Stimulated activated CD4-positive, alpha-beta T cell treated with anti-CD3 and anti-CD28 coated beads, TNF-alpha, amount 100 ng/mL, for 48 hours (primary cell): ENCODE measurements at places on chromosomes 16 and 17.

DNA sequence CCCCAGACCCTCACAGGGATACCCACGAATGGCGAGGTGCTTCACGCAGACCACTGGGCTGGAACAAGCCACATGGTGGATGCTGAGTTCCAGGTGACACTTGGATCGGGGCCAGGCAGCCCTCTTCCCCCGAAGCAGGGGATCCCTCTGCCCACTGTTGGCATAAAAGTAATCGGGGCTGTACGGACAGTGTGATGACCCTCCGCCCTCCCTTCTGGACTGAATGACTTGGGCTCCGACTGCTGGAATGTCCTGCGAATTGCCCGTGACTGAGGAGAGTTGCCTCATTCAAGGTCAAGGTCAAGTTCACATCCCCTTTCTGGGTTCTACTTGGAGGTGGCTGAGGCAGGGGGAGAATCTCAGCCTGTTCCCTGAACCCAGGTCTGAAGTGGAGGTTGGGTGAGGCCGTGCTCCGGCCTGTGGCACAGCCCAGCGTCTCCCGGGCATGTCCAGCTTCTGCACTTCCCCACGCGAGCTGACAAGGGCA is 28.5 kb upstream of the CREBBP start:
- no peak for DNase-seq

- DNase-seq, result no peak
Observed at GRCh38 chr16:85194307-85195270, 82.3 kb upstream of the CIBAR2 start.

- no peak for DNase-seq
Observed at GRCh38 chr16:24850289-24850938, 4.7 kb downstream of the SLC5A11 start.

- DNase-seq, result no peak
Observed at GRCh38 chr17:35793257-35793656, 2.2 kb downstream of the MMP28 start.

DNA sequence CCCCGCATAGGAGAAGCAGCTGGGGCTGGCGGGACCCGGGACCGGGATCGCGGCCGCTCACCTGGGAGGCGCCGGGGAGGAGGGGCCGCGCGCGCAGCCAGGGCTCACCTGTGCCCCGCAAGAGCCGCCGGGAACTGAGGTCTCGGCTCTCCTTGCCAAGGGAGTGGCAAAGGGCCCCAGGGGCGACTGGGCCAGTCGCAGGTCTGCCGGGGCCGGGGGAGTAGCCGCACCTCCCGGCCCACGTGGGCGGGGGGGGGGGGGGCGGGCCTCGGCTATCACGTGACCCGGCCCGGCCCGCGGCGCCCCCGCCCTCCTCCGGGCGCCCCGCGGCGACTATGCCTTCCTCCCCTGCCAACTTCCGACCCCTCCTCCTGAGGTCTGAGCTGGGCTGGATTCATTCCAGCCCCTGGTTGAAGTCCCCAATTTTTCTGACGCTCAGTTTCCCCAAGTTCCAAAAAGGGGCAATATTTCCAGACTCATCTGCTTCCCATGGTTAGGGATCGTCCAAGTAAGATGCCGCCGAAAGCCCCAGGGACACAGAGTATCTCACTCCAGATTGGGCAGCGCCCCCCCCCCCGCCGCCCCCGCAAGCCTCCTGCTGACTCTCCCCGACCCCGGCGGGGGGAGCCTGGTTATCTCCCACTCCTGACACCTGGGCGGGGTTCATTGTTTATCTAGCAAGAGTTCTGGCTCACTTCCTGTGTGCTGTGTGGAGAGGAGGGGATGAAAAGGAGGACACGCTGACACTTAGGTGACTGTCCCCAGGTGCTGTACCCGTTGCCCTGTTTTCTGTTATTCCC is at the start of gene TMC6:
Gene TMC6 (minus strand): TSS at position 205 of the 800 bp plus-strand sequence. CDS start 1,923 bp downstream, outside the sequence.
- DNase-seq, result no peak

- no peak for DNase-seq
Observed at GRCh38 chr16:6189216-6189615, 1091.6 kb upstream of the EEF2KMT start.

DNA sequence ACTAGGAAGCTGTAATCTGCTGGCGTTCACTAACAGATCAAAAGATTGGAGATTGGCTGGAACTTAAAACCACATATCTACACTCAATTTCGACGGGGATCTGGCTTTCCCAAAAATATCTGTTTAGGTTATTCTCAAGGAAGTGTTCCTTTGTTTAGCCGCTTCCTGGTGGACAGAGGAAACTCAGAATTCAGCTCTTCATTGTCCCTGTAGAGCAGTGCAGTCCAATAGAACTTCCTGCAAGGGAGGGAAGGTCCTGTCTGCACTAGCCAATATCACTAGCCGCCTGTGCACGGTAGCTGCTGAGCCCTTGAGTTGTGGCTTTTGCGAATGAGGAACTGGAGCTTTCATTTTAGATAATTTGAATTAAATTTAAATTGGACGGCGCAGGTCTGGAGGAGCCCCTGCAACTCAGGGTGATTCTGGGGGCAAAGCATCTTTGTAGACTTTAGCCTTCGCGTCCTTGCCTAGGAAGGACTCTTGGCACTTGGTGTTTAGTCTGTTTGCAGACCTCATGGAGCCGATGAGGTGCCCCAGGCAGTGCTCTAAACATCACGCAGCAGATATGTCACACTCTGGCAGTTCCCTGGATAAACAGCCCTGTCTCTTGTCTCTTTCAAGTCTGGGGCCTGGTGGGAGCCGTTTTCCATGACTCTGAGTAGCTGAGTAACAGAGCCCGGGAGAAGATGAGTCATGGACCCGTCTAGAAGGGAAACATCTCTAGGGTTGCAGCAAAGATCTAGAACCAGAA is 122.2 kb downstream of the CCDC182 start:
- DNase-seq, result no peak
